Stimulated activated CD8-positive, alpha-beta memory T cell treated with anti-CD3 and anti-CD28 coated beads, Interleukin-2, amount 100 ng/mL, for 1 hour (primary cell): ENCODE measurements at places on chromosomes 2 and 18.

GRCh38 chr2:6362671-6363450 lies 502.8 kb downstream of the CMPK2 start:
- DNase-seq: no peak

GRCh38 chr2:72132981-72133720 lies 14.5 kb downstream of the CYP26B1 start:
- DNase-seq: no peak

GRCh38 chr18:37405772-37406171 lies 159.8 kb downstream of the CELF4 start:
- no peak for DNase-seq

- DNase-seq: no peak
Measured at GRCh38 chr18:10374636-10375293, 79.7 kb upstream of the APCDD1 start.

DNA sequence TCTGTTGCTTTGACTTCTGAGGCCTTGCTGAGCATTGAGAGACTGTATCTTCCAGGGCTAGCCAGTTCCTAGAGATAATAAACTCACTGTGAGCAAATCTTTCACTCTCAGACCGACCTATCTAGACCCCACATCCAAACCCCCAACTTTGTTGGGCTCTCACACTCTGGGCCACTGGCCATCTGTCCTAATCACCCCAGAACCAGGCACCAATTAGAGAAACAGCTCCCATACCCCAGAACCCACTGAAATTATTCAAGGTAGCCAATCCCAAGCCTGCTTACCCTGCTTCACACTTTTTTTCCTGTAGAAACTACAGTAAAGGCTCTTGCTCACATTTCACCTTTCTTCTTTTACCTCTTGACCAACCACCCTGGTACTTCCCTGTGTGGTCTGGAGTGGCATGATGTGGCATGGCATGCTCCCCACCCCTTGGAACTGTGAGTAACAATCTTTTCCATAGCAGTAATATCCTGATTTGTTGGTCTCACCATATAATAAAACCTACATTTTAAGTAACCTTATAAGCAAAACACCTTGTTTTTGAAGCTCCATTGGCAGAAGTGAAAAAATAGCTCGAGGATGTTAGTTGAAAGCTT lies 55.2 kb downstream of the ANKRD12 start:
- no peak for DNase-seq
